ENCODE measurements at places on chromosomes 1 and 21.

GRCh38 chr1:29549001-29549400 is 312.7 kb downstream of the PTPRU start:
- DNase-seq, result no peak

GRCh38 chr1:235147269-235147668 is 13.8 kb downstream of the RBM34 start:
- no peak for DNase-seq

DNA sequence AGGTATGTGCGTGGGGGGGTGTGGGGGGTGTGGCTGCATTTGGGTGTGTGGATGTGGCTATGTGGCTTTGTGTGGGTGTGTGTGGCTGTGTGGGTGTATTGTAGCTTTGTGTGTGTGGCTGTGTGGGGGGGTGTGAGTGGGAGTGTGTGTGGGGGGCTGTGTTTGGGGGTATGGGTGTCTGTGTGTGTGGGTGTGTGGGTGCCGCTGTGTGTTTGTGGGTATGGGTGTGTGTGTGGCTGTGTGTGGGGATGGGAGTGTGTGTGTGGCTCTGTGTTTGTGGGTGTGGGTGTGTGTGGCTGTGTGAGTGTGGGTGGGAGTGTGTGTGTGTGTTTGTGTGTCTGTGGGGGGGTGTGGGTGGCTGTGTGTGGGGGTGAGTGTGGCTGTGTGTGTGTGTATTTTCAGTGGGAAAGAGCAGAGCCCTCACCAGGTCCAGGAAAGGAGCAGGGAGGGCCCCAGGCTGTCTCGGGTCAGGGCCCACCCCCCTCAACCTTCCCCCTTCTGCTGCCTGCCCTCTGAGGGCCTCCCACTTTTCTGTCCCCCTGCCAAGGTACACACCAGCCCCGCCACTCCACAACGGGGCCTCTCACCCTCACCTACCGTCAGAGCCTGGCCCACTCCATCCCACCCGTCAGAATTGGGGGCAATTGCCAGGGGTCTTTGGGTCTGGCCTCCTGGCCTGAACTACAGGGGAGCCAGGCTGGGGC is 1.9 kb upstream of the COL8A2 start:
- no peak for DNase-seq

GRCh38 chr1:34532113-34532512 is 222.7 kb upstream of the GJB5 start:
- no peak for DNase-seq

GRCh38 chr1:111145963-111146768 is 6.1 kb downstream of the CEPT1 start:
- DNase-seq, result no peak

GRCh38 chr21:34648739-34649297 is 20.0 kb upstream of the CLIC6 start:
- no peak for DNase-seq

- DNase-seq, result no peak
Observed at GRCh38 chr1:220955116-220955515, 75.9 kb downstream of the HLX start.

- no peak for DNase-seq
Observed at GRCh38 chr1:91703095-91703494, 182.9 kb downstream of the TGFBR3 start.
